ENCODE measurements at places on chromosomes 5 and 9.

DNA sequence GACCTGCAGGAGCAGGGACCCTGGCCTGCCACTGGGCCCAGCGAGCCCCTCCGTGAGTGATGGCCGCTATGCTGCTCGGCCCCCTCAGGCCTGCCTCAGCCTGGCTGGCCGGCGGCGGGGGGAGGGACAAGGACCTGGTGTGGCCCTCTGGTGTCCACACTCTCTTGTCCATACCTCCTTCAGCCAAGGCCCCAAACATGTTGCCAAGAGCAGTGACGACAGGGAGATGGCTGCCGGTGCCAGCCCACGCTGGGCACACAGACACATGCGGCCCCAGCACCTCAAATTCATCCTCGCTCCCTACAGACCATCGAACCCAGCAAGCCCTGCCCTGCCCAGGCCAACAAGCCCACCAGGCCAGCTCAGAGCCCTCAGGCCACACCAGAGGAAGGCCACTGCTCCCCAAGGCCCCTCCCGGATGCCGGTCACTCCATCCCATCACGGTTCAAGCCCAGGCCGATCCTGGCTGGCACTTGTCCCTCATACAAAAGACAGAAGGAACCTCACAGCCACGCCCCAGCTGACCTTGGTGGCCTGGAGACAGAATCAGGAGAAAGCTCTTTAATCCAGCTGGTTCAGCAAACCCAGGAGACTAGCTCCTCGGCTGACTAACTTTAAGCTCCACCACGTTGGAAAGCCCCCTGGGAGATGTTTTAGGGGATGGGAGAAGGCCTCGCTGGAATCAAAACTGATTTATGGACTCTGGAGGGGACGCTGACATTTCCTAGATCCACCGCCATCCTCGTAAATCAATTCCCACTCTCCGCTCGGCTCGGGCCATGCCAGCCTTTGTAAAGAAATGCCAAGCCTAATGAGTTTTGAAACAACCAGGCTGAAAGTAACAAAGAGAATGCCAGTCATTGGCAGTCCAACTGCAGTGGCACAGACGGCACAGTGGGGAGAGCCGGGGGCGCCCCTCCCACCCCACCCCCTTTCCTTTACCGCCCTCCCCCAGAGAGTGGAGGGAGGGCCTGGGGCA lies 84.9 kb downstream of the VAV2 start:
- no peak for DNase-seq

GRCh38 chr9:119941091-119941490 lies 571.9 kb upstream of the BRINP1 start:
- DNase-seq, result no peak

GRCh38 chr5:174236070-174236469 lies 190.6 kb downstream of the NSG2 start:
- DNase-seq, result no peak

DNA sequence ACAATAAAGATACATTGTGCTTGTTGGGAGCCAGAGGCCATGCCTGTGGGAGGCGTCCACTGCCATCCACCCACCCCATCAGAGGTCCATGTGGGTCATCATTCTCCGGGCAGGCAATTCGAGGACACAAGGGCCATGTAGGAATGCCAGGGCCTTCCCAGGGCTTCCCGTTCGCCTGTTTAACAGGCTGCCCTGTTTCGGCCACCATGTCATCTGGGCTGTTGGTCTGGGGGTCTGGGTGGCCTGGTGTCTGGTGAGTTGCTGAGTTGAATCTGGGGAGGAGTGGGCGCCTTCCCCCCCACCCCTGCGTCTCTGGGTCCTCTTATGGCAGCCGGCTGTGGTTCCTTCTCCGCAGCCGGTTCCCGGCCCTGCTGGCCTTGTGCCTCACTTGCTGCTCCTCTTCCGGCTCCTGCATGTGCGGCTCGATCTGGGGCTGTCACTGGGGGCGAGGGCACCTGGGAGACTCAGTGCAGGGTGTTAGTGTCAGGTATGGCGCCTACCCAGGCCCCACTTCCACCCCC lies 117.4 kb downstream of the WNK2 start:
- no peak for DNase-seq

DNA sequence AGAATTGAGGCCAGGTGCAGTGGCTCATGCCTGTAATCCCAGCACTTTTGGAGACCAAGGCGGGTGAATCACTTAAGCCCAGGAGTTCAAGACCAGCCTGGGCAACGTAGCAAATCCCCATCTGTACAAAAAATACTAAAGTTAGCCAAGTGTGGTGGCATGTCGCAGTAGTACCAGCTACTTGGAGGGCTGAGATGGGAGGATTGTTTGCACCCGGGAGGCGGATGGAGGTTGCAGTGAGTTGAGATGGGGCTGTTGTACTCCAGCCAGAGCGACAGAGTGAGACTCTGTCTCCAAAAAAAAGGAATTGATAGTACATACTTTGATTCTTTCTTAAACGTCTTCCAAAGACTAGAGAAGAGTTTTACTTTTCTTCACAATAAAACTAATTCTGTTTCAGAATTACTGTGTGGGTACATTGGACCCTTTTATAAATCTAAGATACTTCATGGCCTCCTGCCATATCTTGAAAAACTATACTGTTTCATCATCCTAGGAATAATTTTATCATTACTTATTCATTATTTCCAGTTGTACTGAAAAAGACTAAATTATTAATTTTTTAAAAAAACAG lies 132.0 kb upstream of the GRHPR start:
- no peak for DNase-seq

DNA sequence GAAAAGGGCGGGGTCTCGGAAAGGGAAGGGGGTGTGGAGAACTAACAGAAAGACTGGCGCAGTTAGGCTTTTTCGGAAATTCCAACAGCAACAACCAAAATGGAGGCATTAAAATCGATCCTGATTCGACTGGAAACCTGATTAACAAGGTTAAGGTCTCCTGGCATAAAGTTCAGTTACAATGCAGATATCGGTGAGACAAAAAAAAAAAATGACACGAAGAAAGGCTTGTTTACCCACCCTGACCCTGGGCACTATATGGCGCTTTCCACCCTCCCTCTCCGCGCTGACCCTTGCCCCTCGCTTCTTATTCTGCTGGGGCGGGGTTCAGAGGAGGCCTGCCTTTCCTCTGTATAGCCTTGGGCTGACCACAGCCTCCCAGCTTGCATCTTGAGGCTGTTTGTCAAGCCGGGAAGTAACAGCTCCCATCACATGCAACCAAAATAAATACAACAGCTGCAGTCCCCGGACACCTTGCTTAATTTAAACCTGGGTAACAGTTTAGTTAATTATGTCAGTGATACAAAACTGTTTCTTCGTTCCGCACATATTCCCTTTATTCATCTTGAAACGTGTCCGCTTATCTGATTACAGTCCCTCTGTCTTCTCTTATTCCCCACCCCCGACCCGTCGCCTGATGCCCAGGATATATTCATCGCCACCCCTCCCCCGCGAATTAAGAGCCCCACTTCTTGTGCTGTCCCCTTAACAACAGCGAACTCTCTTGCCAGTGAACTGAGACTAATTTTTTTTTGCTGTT lies 795 bp upstream of the PJA2 start:
- DNase-seq, result peak; percentile 62

DNA sequence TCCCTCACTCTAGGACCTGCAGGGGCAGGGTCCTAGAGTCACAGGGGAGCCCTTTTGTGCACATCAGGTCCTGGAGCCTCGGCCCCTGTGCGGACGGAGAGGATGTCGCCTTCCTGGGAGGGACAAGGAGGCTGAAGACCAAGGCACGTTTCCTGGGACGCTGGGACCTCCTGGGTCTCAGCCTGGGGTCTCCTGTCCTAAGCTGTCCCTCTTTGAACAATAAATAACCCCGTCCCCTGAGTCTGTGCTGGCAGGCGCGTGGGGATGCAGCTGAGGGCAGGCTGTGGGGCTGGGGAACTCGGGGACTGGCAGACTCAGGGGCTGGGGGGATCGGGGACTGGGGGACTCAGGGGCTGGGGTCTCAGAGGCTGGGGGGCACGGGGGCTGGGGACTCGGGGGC lies 31.1 kb downstream of the PAEP start:
- no peak for DNase-seq

- DNase-seq, result no peak
Observed at GRCh38 chr9:12766357-12766756, 8.5 kb upstream of the LURAP1L start.

All from astrocyte (in vitro differentiated cells and primary cell).